Occipital lobe (tissue), 3 donors: ENCODE measurements at places on chromosomes 3 and 15. TPM values are rescaled to one million over a fixed set of nuclear protein-coding genes. Genes with fewer than 3 reads are reported as not detected.

Gene CCR3
- not detected for total RNA-seq

Gene TMEM207
- total RNA-seq = not detected

Gene PLCH1
- 10.9 TPM for total RNA-seq

Gene XYLB
- 7.3 TPM for total RNA-seq

Gene SLC6A11
- 35.1 TPM for total RNA-seq

Gene SH3GL3
- total RNA-seq = 186 TPM

DNA sequence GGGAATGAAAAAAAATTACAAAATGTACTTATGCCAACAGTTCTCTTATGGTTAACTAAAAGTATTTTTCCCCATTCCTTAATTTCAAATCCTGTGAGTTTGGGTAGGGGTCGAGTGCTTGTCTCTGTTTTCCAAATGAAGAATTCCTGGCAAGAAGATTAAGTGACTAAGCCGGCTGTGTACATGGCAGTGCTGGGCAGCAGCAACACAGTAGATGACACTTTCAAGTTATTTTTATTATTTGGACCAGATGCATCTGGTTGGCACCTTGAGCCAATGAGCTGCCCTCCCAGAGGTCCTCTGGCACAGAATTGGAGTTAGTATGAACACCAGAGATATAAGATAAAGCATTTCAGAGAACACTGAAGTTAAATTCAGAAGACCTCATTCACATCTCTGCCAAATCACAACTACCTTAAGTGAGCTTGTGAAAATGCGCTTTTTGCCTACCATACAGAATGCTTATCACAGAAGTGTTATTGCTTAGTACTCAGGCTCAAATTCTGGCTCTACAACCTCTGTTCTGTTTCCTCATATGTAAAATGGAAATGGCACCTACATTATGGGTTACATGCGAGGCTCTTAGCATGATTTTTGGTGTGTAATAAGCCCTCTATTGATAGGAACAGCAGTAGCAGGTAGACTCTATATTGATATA lies 256.9 kb downstream of the UBE2E2 start:
- DNase-seq = no peak

- no peak for DNase-seq
These were observed 76.6 kb downstream of the CPN2 start for GRCh38 chr3:194274424-194275085.

DNA sequence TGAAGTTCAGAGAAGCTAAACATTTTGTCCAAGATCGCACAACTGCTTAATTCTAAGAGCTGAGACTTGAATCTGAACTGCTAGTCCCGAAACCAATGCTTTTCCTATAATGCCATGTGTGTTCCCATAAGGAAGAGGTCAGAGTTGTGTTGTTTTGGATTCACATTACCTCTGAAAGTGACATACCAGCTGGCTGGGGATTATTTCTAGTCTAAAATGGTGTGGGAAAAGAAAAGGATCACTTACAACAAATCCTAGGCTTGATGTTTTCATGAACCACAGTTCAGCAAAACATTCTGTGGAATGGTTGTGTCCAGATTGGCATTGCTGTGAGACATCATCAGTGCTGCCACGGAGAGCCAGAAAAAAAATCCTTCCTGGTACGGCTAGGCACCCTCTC lies 35.0 kb upstream of the LRRC3B start:
- DNase-seq = no peak

DNA sequence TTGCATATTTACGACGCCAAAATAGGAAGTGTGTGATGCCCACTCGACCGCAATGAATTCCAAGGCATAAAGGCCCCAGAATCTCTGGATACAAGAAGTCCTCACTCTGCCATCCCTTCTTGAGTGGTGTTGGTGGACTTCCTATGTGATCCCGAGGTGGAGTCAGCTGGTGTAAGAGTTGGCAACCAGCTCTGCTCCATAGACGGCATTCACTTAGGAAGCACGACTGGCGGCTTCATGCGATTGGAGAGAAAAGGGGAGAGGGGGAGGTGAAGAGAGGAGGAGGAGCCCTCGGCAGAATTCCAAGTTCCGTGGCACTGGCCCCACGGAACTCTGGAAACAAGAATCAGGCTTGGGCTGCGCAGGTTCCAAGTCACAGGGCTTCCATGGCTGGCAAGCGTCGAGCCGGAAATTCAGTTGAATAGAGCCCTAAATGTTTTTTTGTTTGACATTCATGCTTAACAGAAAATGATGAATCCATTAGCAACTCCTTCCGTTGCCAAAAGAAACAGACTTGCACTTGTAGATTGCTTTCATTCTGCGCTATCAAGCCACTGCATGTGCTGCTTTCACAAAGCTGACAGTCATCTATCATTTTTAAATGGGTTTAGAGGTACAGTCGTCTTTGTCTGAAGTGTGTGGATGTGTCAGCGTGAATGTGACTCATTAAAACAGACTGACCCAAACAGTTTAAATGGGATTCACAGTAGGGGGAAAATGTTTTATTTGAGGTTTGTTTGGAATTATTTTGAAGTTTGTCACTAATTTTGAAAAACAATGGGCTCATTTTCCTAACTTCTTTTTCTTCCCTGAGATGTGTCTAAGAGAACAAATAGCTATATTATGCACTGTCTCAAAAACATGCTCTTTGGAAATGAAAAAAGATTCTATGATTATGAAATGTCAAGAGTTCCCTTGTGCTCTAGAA lies 428.3 kb upstream of the ATP11B start:
- DNase-seq = peak; percentile 42

DNA sequence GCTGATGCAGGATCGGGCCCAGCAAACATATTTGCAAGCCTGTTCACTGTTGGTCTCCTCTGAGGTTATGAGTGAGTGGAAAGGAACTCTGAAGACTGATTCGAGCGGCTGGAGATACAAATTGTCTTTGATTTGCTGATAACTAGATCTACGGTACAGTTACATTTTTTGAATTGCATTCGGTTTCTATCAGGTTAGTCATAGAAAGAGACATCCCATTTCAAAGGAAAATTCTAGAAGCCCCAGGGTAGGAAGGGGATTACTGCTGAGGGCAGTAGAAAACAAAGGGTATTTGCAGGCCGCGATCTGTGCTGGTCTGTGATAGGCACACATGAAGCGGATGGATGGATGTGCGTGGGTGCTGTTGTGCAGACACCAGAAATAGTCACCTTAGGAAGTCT lies 228.4 kb downstream of the ITPR1 start:
- peak; percentile 13 for DNase-seq

DNA sequence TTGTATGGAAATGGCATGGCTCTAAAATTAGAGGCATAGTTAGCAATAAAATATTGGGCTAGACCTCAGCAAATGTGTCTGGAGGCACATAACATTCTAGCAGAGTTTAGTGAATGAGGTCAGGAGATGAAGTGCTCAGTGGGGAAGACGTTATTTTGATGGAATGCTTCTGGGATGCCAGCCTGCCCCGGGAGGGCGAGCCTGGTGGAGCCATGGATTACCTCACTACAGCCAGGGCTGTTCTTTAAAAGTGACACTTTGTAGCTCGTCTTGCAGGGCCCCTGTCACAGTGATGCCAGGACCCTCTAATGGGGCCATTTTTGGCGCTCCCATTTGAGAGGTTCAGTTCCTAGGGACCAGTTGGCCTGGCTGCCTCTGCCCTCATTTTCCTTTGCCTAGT lies 48.5 kb downstream of the PXYLP1 start:
- no peak for DNase-seq

GRCh38 chr3:57118254-57118653 lies 46.9 kb downstream of the IL17RD start:
- DNase-seq = no peak

DNA sequence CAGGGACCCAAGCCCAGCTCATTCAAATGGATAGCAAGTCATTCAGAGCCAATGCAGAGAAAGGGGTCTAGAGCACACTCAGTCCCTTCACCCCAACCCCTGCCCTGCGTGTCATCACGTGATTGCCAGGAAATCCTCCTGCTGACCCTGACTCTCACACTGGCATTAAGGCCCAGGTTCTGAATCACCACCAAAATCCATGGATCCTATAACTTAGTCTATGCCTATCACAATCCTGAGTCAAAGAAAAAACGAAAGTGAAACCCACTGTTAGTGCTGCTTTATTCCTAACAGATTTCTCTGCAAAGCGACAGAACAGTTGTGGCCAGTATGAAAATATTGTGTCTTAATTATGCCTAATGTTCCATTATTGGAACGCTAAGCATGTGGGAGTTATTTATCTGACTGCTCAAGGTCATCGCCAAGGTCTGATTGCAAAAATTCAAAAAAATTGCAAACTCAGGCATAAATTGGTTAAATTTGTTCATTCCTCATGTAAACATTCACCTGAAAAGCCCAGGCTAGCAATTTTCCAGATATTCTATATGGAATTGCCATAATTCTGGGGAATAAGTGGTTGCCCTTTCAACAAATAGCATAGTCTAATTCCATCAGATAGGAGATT lies 108.7 kb upstream of the EIF1B start:
- no peak for DNase-seq

- no peak for DNase-seq
These were observed 398.4 kb upstream of the KCNMB2 start for GRCh38 chr3:178137831-178138230.

- DNase-seq = peak; percentile 20
These were observed 65.8 kb downstream of the MB21D2 start for GRCh38 chr3:192851821-192852372.

DNA sequence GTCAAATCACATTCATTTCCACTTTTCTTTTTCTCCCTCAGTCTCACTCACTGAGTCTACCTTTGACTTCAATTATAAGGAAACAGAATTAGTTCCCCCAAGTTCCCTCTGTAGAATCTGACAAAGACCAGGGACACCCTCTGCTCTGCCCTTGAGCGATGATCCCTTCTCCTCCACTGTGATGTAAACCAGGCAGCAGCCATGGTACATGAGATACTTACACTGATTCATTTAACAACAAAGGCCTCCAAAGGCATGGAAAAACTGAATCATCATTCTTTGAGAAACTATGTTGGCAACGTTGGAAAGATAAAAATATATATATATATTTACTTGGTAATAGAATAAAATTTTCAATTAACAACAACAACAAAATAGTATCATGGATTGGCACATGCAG lies 84.1 kb downstream of the P3H2 start:
- no peak for DNase-seq

DNA sequence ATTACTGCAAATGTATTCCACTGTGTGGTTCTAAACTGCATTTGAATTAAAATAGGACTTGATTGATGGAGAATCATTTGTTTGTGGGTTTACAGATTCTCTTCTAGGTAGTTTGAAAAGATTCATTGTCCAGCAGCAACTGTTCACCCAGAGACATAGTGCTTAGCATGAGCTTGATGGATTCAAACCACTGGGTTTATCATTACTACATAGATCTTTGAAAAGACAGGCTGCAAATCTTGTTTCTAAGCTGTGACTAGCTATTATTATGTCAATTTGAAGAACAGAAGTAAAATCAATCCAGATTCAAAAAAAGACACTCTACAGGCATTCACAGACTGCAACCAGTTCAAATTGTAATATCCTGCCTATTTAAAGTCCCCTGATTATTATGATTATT lies 49.8 kb downstream of the MBNL1 start:
- DNase-seq = no peak
